ENCODE measurements at places on chromosomes 1 and 21. TPM values are rescaled to one million over a fixed set of nuclear protein-coding genes. Genes with fewer than 3 reads are reported as not detected.

Gene GPR3
- total RNA-seq = 2.0 TPM

Gene FAM72D
- 6.3 TPM for total RNA-seq

Gene TSPEAR
- not detected for total RNA-seq

Gene NLRP3
- not detected for total RNA-seq

Gene NCMAP
- 0.06 TPM for total RNA-seq

Gene OR2L13
- total RNA-seq = not detected

Gene PGLYRP3
- not detected for total RNA-seq

Gene MFSD2A
- 4.5 TPM for total RNA-seq

Measured in A549 treated with GW870086 at 1 μM for 4 hours (cell line).